T-helper 17 cell (primary cell): ENCODE measurements at places on chromosomes 2 and 18.

- no peak for DNase-seq
Observed at GRCh38 chr2:117086943-117087250, 727.6 kb upstream of the DDX18 start.

GRCh38 chr2:95270541-95271081, 3.6 kb upstream of the PROM2 start:
- DNase-seq, result no peak

DNA sequence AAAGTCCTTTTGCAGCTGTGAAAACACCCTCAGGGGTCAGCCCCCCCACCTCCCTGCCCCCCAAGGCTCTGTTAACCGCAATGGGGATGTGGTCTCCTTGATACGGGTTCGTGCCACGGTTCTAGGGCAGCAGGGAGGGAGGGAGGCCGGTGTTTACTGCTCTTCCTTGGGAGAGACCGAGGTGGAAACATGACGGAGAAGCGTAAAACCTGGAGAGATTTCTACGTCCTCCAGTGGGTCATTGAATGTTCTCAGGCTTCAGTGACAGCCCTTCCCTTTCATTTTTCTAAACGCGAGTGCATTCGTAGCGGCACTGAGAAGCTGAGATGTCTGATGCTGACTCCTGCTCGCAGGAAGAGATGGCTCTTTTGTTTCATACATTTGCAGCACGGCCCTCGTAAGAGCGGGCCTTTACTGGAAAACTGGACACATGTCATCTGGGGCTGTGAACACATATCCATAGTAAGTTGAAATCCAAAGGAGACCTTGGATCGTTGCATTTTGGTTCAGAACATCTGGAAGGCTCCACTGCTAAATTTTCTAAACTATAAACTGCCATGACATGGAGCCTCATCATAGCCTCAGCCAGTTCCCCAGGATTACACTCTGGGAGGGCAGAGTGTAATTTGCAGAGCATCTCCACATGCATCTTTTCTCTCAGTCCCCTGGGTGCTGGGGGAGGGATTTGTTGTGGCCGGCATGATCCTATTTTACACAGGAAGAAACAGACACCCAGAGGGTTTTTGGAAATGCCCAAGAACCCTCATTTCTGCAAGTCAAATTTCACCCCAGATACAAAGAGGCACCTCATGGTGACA, 40.6 kb upstream of the HDAC4 start:
- no peak for DNase-seq

- DNase-seq, result no peak
Observed at GRCh38 chr2:20079546-20080115, 28.2 kb upstream of the LAPTM4A start.

GRCh38 chr2:219571311-219572236, at the start of gene OBSL1:
TSS of gene OBSL1 (minus strand) at chr2:219571539. CDS start at chr2:219571232, 307 bp downstream.
- DNase-seq, result no peak

- DNase-seq, result no peak
Observed at GRCh38 chr2:158049129-158049855, 52.4 kb upstream of the UPP2 start.

DNA sequence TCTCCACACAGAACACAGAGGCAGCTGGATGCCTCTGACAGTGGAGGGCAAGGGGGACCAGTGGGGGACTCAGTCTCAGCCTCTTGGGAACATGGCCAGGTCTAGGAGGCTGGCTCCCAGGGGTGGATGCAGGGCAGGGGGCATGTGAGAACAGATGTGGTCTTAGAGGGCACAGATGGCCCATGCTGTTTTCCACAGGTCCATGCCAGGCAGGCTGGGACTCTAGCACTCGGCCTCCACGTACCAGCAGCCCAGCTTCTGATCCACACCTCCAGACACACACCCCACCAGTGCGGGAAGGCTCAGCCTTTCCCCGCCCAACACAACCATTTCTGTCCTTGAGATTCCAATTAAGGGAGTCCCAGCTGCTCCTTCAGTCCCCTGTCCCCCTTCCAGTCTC, 42.4 kb downstream of the TNS1 start:
- no peak for DNase-seq

- no peak for DNase-seq
Observed at GRCh38 chr18:25985707-25986394, 104.6 kb downstream of the SS18 start.

GRCh38 chr2:3433776-3434400, 54.4 kb downstream of the TRAPPC12 start:
- no peak for DNase-seq
